ENCODE measurements at places on chromosomes 3 and 15.

DNA sequence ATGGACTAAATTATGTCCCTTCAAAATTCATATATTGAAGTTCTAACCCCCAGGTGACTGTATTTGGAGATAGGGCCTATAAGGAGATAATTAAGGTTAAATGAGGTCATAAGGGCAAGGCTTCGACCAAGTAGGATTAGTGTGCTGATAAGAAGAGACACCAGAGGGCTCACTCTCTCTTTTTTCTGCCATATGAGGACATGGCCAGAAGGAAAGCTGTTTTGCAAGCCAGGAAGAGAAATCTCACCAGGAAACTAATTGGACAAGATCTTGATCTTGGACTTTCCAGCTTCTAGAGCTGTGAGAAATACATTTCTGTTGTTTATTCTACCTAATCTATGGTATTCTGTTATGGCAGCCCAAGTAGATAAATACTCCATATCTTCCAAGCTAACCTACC, 503.6 kb upstream of the NAALADL2 start:
- peak; percentile 10 for DNase-seq

DNA sequence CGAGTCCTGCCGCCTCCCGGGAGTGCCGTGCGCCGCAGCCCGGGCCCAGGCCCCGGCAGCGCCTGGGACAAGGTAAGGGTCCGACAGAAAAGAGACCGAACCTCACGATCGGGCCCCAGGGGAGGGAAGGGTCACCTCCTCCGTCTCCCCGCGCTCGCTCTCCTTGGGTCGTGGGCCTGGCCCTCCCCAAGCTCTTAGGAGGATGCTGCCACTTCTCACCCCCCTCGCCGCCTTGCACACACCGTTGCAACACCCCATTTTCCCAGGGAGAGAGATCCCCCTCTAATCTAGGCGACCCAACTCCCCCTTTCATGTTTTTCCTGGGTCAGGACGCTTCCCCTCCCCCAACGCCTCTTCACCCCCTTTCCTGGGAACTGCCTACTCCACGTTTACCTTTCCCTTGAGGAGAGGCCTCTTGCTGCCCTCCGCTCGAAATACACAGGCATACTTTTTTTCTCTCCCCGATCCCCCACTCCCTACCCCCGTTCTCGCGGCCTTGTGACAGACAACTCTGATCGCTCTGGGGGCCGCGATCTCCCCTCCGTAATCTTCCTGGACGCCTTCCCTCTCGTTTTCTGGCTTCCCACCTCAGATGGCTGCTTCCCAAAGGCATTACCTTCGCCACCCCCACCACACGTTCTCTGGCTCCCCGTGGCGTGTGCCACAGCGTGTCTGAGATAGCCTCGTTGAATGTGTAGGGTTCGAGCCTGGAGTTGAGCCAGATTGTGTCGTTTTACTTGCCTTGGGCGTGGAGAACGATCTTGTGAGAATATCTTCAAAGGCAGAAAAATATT, 688 bp downstream of the SETD5 start:
- DNase-seq, result no peak

DNA sequence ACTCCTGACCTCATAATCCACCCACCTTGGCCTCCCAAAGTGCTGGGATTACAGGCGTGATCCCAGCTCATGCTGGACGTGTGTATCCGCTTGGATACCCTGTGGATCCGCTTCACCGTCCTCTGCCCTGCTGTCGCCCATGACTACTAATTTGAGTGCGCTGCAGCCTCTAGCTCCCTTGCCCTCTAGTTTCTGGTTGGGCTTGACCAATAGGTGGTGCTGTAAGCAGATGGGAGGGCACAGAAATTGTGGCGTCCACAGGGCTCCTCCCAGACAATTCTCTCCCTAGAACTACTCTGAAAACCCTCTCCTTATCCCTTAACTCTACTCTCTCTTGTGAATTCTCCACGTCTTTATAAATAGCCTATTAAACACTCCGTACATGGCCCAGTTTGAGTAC, 36.2 kb downstream of the ZPLD1 start:
- DNase-seq, result no peak

- DNase-seq, result no peak
These were observed 187.7 kb downstream of the THSD4 start for GRCh38 chr15:71302861-71303410.

GRCh38 chr3:119934249-119934648, 152.3 kb downstream of the NR1I2 start:
- DNase-seq, result no peak

- DNase-seq, result no peak
These were observed 21.5 kb downstream of the SLC6A20 start for GRCh38 chr3:45774581-45775521.

- no peak for DNase-seq
These were observed 12.9 kb upstream of the CPNE9 start for GRCh38 chr3:9690451-9691450.

DNA sequence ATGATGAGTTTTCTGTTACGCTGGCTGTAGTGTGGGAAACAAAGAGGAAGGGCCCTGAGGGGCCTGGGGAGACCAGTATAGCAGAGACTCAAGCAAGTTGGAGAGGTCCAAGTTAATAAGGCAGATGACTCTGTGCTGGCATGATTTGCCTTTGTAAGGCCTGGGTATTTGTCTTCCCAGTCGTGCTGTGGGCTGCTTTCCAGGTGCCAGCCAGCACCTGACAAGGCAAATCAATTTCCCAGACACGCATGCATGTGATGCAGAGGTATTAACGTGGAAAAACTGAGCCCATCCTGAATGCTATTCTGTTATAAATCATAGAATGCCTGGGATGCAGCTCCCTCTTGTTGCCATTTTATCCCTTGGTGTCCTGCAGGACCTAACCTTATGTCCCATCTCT, 175.6 kb downstream of the MFSD1 start:
- no peak for DNase-seq

DNA sequence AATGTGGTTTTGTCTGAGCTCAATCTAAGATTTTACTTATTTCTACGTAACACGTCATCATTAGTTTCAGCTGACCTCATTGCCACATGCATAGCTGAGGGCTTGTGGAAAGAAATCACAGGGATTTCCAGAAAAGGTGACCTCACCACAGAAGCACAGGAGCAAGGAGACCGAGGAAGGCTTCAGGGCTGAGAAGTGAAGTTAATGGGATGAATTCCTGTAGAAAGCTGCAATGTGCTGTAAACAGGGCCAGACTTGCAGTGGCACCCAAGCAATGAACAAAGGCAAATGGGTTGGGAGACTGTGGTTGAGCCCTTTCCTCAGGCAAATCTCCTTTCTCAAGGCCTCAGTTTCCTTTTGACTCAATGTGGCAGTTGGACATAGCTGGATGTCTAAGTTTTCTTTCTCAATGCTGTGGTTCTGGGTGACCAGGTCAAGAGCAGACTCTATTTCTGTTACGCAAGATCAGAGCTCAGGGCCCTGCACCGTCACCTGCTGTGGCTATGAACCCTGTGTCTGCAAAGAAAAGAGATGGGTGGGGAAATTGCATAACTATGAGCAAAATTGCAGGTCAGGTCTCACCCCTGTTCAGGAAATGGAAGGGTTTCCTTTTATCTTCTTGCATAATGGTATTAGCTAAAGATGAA, 252.2 kb upstream of the TBL1XR1 start:
- no peak for DNase-seq

DNA sequence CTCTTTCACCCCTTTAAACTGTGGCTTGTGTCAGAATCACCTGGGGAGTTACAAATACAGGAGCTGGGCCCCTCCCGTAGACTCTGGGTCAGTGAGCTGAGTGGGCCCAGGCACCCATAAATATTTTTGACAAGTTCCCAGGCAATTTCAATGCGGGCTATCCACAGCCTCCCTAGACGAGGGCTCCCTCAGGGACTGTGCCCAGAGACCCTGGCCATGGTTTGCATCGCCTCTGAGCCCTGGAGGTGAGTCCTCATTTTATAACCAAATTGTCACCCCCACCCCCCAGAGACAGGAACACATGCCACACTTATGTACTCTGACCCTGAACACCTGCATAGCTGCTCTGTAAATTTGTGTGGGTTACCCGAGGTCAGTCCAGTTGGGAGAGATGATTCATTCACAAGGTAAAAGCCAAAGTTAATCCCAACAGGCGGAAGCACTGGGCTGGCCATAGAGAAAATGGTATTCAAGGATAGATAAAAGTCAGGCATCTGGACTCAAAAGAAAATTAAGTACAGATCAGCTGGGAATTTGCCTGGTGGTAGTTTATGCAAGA, 146.5 kb upstream of the SLC6A11 start:
- no peak for DNase-seq

- DNase-seq, result peak; percentile 50
These were observed 9.8 kb upstream of the RUVBL1 start for GRCh38 chr3:128133273-128133883.

DNA sequence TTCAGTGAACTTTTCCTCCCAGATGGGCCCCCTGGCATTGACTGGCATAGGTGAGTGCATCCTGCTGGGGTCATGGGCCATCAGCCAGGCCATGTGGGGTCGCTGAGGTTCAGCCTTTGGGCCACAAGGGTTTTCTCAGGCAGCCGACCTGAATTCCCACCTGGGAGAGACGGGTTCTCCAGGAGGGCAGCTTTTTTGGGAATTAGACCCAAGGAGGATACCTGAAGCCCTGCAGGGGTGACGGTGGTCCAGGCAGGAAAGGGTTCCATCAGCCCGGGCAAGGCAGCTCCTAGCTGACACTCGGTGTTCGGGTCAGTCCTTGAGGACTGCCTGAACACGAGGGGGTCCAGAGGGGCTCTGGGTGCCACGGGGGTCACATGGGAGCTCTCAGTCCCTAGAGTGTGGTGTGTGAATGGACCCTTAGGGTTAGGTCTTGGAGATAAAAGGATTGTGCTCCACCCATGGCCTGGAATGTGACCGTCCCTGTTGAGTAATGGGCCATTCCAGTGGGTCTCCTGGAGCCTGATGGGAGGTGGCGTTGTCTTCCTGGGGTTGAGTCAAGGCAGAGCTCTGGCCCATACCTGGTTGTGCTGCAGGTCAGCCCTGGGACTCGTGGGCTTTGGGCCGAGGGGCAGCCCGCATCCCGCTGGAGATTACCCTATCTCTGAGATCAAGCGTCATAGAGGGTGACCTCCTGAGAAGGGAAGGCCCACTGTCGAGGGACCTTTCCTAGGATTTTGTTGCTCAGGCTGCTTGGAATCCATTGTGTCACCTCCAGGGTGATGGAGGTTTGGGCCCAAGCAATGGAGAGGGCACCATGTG, 192.8 kb downstream of the UBE3A start:
- no peak for DNase-seq

DNA sequence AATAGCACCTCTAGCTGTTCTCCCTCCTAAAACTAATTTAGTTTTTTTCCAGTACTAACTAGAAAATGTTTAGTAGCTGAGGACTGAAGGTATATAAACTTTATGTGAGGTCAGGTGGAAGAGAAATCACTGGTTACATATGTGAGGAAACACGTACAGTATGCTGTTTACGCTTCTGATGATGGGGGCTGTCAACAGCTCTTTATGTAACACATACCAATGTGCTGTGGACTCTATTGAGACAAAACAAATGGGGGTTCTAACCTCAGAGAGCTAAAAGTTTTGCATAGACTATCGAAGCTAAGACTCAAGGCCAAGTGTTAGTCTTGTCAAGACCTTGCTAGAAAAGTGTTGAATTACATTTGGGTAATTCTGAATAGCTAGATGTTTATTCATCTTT, 107.5 kb downstream of the SYNPR start:
- DNase-seq, result no peak

- no peak for DNase-seq
These were observed 447.6 kb upstream of the IL12A start for GRCh38 chr3:159540882-159541495.

GRCh38 chr3:66001626-66002025, 37.1 kb downstream of the MAGI1 start:
- no peak for DNase-seq

DNA sequence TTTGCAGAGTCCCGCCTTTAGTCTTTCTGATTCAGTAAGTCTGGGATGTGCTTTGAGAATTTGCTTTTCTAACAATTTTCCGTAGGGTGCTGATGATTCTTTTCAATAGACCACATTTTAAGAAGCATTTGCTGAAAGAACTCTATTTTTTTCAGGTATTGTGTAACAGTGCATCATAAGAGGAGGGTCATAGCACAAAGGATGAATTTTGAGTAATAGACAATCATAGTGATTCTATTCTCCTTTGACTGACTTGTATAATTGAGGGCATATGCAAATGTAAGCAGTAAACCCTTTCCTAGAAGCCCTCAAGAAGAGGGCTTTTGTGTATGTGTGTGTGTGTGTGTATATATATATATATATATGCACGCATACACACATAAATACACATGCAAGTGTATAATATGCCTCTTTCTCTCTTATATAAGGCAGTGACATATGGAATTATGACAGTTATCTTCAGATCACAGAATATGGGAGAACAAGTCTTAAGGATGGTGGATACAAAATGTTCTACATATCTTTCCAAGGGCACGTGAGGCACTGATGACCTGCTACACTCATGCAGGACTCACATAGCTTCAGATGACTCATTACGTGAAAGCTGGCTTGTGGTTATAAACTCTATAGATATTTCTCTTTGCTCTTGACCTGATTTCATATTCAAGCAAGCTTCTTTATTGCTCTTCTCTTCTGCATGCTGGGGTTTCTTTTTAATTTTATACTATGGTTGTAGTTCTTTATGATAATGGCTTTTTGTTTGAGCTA, 6.5 kb upstream of the PLSCR1 start:
- no peak for DNase-seq

DNA sequence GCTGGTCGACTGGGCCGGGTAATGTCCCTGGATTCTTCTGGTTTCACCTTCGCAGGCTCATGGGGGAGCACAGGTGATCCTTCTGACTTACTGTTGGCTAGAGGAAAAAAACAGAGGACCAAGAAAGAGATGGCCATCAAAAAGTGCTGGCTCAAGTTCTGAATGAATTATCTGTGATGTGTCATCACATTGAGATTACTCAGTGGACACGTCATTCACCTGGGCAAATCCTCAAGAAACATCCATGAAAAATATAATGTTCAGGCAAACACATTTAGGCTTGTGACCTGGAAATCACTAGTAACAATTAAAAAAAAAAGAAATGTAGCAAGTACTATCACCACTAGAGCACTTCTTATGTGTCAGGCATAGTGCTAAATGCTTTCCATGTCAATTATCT, 81.5 kb upstream of the SLC2A2 start:
- no peak for DNase-seq
